Memory B cell (primary cell): ENCODE measurements at places on chromosomes 16 and 17.
A peak's percentile ranks its signal among the peaks of the same experiment; 100 is the strongest.

DNA sequence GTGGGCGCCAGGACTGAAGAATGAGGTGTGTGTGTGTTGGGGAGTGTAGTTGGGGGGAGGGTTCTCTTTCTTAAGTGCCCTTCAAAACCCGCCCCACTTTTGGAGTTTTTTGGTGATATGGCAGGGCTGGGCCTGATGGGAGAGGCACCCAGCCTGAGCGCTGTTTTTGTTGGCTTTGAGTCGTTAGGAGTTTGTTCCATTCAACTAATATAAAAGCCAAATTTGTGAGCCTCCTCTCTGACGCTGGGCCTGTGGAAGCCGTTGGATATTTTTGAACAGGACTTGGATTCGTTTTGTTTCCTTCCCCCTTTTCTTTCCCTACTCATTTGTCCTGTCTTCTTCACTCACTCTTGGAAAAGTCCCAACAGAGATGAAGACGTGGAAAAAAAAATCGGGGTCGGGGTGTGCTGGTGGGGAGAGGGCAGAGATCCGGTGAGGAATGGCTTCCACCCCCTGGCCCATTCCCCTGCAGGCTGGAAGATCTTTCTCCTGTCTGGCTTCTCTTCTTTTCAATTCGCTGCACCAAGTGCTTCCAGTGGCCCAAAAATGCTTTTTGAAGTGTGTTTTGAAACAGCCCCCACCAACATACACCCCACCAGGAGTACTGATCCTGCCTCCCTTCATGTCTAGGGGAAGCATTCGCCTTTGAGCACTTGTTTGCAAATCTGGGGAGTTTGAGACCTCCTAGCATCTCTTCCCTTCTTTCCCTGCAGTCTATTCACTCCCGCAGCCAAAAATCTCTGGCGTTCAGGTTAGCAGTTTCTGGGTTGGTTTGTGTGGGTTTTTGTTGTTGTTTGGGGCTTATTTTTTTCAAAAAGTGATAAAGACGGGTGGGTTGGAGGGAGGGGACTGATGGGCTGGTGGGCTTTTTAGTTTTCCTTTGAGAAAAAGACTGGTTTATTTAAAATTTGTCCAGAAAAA, 2.6 kb downstream of the FZD2 start:
- H3K27me3 ChIP-seq: peaks cover 25% of the 10 kb centered on the region
- no peaks in the 10 kb centered on the region for H3K36me3 ChIP-seq
- no peak for DNase-seq
- no peak overlapping the region for H3K27ac ChIP-seq
- peaks cover 15% of the 10 kb centered on the region for H3K4me1 ChIP-seq

DNA sequence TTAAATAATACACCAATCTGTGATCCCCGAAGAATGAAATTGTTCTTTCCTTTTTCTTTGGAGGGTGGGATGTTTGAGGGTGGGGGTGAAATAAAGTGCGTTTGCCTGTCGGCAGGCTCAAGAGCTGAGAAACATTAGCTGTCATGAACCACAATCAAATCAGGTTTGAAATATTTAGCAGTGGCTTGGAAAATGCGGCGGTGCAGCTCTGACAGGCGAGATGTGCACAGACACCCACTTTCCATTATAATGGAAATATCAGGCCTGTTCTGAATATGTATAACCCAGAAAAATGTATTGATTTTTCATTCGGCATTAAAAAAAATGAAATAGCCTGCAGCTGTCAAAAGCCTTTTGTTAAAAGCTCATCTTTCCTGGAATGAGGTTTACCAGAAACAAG, 212.8 kb downstream of the ZFHX3 start:
- peaks cover under 1% of the 10 kb centered on the region for H3K27me3 ChIP-seq
- H3K36me3 ChIP-seq: no peaks in the 10 kb centered on the region
- H3K27ac ChIP-seq: no peak overlapping the region
- no peak for DNase-seq
- H3K4me3 ChIP-seq: no peak overlapping the region

DNA sequence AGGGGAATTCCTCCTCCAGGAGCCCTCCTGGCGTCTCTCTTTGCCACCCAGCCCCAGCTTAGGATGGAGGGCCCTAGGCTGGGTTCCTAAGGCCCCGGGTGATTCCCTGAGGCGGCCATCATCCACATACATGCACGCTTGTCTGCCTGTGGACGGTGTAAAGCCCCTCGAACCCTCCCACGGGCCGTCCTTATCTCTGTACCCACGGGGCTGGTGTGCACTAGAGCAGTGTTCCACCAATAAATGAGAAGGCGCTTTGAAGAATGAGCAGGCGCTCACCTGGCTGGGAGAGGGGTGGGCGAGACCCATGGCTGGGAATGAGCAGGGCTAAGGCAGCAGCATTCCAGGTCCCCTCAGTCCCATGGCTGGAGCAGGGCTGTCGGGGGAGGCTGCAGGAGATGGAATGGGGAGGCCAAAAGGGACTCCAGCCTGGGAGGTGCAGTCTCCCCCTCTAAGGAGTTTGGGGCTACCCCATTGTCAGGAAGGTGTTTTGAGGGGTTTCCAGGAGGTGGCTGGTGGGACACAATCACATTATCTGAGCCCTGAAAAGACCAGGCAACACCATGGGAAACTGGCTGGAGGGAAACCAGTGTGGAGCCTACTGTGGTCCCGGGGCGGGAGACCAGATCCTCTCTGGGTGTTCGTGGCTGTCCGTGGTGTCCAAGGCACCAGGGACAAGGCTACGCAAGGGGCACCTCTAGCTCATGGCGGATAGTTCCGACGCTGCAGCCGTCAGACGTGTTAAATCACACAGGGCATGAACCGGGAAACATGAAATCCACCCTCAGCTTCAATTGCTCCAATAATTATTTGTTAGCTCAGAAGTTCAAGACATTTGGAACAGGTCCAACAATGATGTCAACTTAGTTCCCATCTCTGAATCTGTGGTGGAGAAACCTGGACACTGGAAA, 87.5 kb upstream of the DNAH17 start:
- H3K4me1 ChIP-seq: peaks cover 17% of the 10 kb centered on the region
- peaks cover 6% of the 10 kb centered on the region for H3K36me3 ChIP-seq
- H3K27me3 ChIP-seq: peaks cover 1% of the 10 kb centered on the region
- DNase-seq: no peak
- no peak overlapping the region for H3K4me3 ChIP-seq

- H3K27me3 ChIP-seq: no peaks in the 10 kb centered on the region
- no peaks in the 10 kb centered on the region for H3K36me3 ChIP-seq
- peak overlapping the region; percentile 98 for H3K4me3 ChIP-seq
Observed at GRCh38 chr16:25031132-25031440, 15.9 kb upstream of the ARHGAP17 start.

GRCh38 chr16:88911136-88911945, 44.9 kb upstream of the PABPN1L start:
- peaks cover 20% of the 10 kb centered on the region for H3K36me3 ChIP-seq
- H3K4me3 ChIP-seq: peak overlapping the region; percentile 29
- peak overlapping the region; percentile 88 for H3K27ac ChIP-seq

GRCh38 chr17:78034429-78035091, 76.1 kb downstream of the TNRC6C start:
- H3K27me3 ChIP-seq: no peaks in the 10 kb centered on the region
- H3K4me1 ChIP-seq: no peaks in the 10 kb centered on the region
- peaks cover 30% of the 10 kb centered on the region for H3K36me3 ChIP-seq
- DNase-seq: no peak

DNA sequence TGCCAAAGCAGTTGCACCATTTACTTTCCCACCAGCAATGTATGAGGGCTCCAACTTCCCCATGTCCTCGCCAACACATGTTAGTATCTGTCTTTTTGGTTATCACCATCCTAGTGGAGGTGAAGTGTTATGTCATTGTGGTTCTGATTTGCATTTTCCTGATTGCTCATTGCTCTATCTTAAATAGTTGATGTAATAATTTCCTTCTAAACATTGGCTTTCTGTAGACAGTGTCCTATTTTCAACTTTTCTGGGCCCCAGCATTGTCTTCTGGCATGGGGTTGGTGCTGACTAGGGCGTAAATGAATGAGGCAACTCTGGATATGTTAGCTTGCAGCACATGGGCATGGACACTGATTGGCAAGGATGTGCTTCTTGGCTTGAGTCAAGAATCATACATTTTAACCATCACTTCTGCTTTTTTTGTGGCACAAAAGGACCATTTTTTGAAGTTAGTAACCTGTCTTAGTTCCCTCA, 25.1 kb downstream of the PLCG2 start:
- H3K27me3 ChIP-seq: no peaks in the 10 kb centered on the region
- peak overlapping the region; percentile 67 for H3K4me3 ChIP-seq
- no peak for DNase-seq
- peak overlapping the region; percentile 100 for H3K27ac ChIP-seq
- peaks cover 65% of the 10 kb centered on the region for H3K4me1 ChIP-seq

- H3K27me3 ChIP-seq: no peaks in the 10 kb centered on the region
- no peak for DNase-seq
- H3K36me3 ChIP-seq: no peaks in the 10 kb centered on the region
- peaks cover 30% of the 10 kb centered on the region for H3K4me1 ChIP-seq
- H3K4me3 ChIP-seq: no peak overlapping the region
Observed at GRCh38 chr17:40621578-40621977, 26.0 kb downstream of the SMARCE1 start.

- H3K4me3 ChIP-seq: no peak overlapping the region
- H3K27me3 ChIP-seq: peaks cover 15% of the 10 kb centered on the region
- no peak overlapping the region for H3K27ac ChIP-seq
- no peaks in the 10 kb centered on the region for H3K36me3 ChIP-seq
- DNase-seq: no peak
Observed at GRCh38 chr17:1931844-1932579, 93.1 kb downstream of the RTN4RL1 start.

DNA sequence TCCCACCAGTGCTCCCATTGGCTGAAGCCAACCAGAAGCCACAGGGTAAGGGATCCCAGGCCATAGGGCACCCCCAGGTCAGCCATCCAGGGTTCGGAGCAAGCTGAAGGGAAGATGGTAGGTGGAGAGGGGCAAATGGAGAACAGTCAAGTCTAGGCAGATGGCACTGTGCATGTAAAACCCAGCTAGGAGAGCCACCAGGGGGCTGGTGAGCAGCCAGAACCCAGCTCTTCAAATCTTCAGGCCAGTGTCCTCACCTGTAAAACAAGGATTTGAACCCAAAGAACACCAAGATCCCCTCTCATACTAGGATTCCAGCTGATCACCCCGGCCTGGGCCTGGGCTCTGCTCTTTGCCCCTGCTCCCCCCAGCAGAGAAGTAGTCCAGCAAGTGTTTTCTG, 43.5 kb downstream of the GINS3 start:
- no peak for DNase-seq
- no peak overlapping the region for H3K4me3 ChIP-seq
- no peaks in the 10 kb centered on the region for H3K27me3 ChIP-seq
- H3K4me1 ChIP-seq: peaks cover 4% of the 10 kb centered on the region
- H3K27ac ChIP-seq: no peak overlapping the region

- H3K27ac ChIP-seq: no peak overlapping the region
- DNase-seq: no peak
- no peaks in the 10 kb centered on the region for H3K36me3 ChIP-seq
- H3K27me3 ChIP-seq: peaks cover 3% of the 10 kb centered on the region
- peaks cover 5% of the 10 kb centered on the region for H3K4me1 ChIP-seq
Observed at GRCh38 chr16:27293343-27293742, 20.4 kb upstream of the IL4R start.

- H3K36me3 ChIP-seq: peaks cover 29% of the 10 kb centered on the region
- peaks cover 14% of the 10 kb centered on the region for H3K4me1 ChIP-seq
- DNase-seq: no peak
- no peaks in the 10 kb centered on the region for H3K27me3 ChIP-seq
Observed at GRCh38 chr16:89733322-89733721, 12.0 kb downstream of the ZNF276 start.

GRCh38 chr17:9890124-9890523, 14.9 kb downstream of the RCVRN start:
- H3K36me3 ChIP-seq: no peaks in the 10 kb centered on the region
- H3K27me3 ChIP-seq: peaks cover 7% of the 10 kb centered on the region
- no peaks in the 10 kb centered on the region for H3K4me1 ChIP-seq

GRCh38 chr16:10154389-10154788, 27.8 kb downstream of the GRIN2A start:
- no peak for DNase-seq
- H3K36me3 ChIP-seq: no peaks in the 10 kb centered on the region
- H3K4me1 ChIP-seq: peaks cover 5% of the 10 kb centered on the region
- H3K4me3 ChIP-seq: no peak overlapping the region

GRCh38 chr16:2199095-2199494, 2.7 kb upstream of the CASKIN1 start:
- H3K27ac ChIP-seq: no peak overlapping the region
- no peaks in the 10 kb centered on the region for H3K36me3 ChIP-seq
- H3K27me3 ChIP-seq: peaks cover 10% of the 10 kb centered on the region
- peaks cover 12% of the 10 kb centered on the region for H3K4me1 ChIP-seq
- H3K4me3 ChIP-seq: no peak overlapping the region

DNA sequence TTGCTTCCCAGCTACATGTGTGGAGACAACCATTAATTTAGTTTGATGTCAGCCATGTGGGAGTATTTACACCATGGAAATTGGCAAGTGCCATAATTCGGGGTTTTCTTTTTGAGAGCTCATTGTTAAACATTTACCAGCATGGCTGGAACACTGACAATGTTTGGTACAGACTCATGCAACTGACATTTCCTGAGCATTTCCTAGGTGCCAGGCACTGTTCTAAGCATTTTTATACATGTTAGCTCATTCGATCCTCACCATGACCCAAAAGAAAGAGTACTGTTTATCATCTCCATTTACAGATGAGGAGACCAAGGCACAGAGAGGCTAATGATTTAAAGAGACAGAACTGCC, 86.9 kb downstream of the FOXL1 start:
- H3K4me1 ChIP-seq: peaks cover 6% of the 10 kb centered on the region
- H3K27ac ChIP-seq: no peak overlapping the region
- DNase-seq: no peak
- H3K27me3 ChIP-seq: peaks cover 10% of the 10 kb centered on the region
- no peaks in the 10 kb centered on the region for H3K36me3 ChIP-seq
- H3K4me3 ChIP-seq: no peak overlapping the region

DNA sequence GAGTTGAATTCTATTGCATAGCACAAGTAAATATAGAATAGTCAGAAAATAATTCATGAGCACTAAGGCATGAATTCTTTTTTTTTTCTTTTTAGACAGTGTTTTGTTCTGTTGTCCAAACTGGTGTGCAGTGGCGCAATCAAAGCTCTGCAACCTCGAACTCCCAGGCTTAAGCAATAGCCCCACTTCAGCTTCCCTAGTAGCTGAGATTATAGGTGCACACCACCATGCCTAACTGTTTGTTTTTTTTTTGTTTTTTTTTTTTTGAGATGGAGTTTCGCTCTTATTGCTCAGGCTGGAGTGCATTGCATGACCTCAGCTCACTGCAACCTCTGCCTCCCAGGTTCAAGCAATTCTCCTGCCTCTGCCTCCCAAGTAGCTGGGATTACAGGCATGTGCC, 16.6 kb downstream of the TUBD1 start:
- no peaks in the 10 kb centered on the region for H3K27me3 ChIP-seq
- no peak overlapping the region for H3K27ac ChIP-seq
- DNase-seq: no peak

GRCh38 chr16:239948-240277, 5.3 kb downstream of the FAM234A start:
- peaks cover 2% of the 10 kb centered on the region for H3K36me3 ChIP-seq
- H3K4me3 ChIP-seq: no peak overlapping the region
- H3K27me3 ChIP-seq: no peaks in the 10 kb centered on the region
- no peak for DNase-seq
- H3K27ac ChIP-seq: peak overlapping the region; percentile 28

GRCh38 chr17:80887639-80888175, 103.9 kb upstream of the CHMP6 start:
- H3K4me3 ChIP-seq: no peak overlapping the region
- no peaks in the 10 kb centered on the region for H3K27me3 ChIP-seq
- no peak overlapping the region for H3K27ac ChIP-seq
- no peak for DNase-seq
- H3K4me1 ChIP-seq: peaks cover 18% of the 10 kb centered on the region

- H3K4me1 ChIP-seq: no peaks in the 10 kb centered on the region
- H3K27ac ChIP-seq: no peak overlapping the region
- H3K36me3 ChIP-seq: no peaks in the 10 kb centered on the region
- H3K27me3 ChIP-seq: no peaks in the 10 kb centered on the region
- DNase-seq: no peak
Observed at GRCh38 chr17:65677932-65678331, 116.5 kb upstream of the AXIN2 start.

- H3K27me3 ChIP-seq: no peaks in the 10 kb centered on the region
- H3K36me3 ChIP-seq: peaks cover 24% of the 10 kb centered on the region
- peak; percentile 65 for DNase-seq
Observed at GRCh38 chr17:47663912-47664623, 14.3 kb downstream of the KPNB1 start.
